ENCODE measurements at places on chromosomes 16 and 17.
A peak's percentile ranks its signal among the peaks of the same experiment; 100 is the strongest.

- no peak for DNase-seq
- H3K36me3 ChIP-seq, result no peaks in the 10 kb centered on the region
- no peaks in the 10 kb centered on the region for H3K4me1 ChIP-seq
- H3K27me3 ChIP-seq, result no peaks in the 10 kb centered on the region
- H3K27ac ChIP-seq, result no peak overlapping the region
- H3K4me3 ChIP-seq, result no peak overlapping the region
These were observed 26.5 kb upstream of the NF1 start for GRCh38 chr17:31068291-31068690.

DNA sequence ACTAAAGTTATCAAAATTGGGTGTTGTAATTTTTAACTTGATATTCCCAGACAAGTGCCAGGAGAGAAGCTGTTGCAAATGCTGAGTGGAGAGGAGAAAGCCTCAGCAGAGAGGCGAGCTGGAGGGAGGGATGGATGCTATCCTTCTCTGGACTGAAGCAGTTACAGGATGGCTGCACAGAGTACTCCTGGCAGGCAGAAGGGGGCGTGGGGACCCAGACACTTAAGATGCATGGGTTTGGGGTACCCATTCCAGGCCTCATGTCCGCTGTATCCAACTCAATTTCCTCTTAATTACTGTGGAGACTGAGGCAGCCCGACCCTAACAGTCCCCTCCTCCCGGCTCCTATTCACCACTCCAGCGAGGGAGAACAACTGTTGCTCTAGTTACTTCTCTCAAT, 25.4 kb upstream of the ALDH3A1 start:
- no peak overlapping the region for H3K27ac ChIP-seq
- DNase-seq, result no peak
- H3K4me1 ChIP-seq, result no peaks in the 10 kb centered on the region
- no peak overlapping the region for H3K4me3 ChIP-seq
- peaks cover 7% of the 10 kb centered on the region for H3K36me3 ChIP-seq
- no peaks in the 10 kb centered on the region for H3K27me3 ChIP-seq

GRCh38 chr17:15744074-15744676, 12.1 kb downstream of the TBC1D26 start:
- H3K27ac ChIP-seq, result no peak overlapping the region
- no peak overlapping the region for H3K4me3 ChIP-seq
- H3K36me3 ChIP-seq, result no peaks in the 10 kb centered on the region
- no peaks in the 10 kb centered on the region for H3K4me1 ChIP-seq

- H3K36me3 ChIP-seq, result no peaks in the 10 kb centered on the region
- H3K27me3 ChIP-seq, result no peaks in the 10 kb centered on the region
- H3K4me3 ChIP-seq, result no peak overlapping the region
- no peak overlapping the region for H3K27ac ChIP-seq
These were observed 74.2 kb downstream of the CPPED1 start for GRCh38 chr16:12729448-12729847.

- H3K27me3 ChIP-seq, result no peaks in the 10 kb centered on the region
- H3K4me3 ChIP-seq, result no peak overlapping the region
- H3K36me3 ChIP-seq, result no peaks in the 10 kb centered on the region
These were observed 483.0 kb downstream of the TMEM114 start for GRCh38 chr16:8107296-8107695.

DNA sequence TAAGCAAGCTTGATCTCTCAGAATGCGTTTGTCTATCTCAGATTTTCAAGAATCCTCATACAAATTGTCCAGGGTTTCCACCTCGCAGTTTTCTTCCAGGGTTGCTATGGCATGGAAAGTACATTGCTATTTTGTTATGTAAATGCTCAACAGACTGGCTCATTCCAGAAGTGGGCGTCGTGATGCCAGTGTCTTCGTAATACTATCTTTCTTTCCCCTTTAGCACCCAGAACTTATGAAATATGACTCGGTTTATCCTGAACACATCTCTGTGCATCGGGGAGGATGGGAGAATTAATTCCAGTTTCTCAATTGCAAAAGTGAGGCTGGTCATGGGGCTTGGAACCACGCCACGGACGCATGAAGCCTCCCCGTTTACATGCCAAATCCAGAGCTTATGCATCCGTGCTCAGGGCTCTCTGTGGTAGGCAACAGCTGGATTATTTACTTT, 405.0 kb downstream of the WWOX start:
- H3K27ac ChIP-seq, result no peak overlapping the region
- DNase-seq, result no peak
- H3K4me3 ChIP-seq, result no peak overlapping the region

DNA sequence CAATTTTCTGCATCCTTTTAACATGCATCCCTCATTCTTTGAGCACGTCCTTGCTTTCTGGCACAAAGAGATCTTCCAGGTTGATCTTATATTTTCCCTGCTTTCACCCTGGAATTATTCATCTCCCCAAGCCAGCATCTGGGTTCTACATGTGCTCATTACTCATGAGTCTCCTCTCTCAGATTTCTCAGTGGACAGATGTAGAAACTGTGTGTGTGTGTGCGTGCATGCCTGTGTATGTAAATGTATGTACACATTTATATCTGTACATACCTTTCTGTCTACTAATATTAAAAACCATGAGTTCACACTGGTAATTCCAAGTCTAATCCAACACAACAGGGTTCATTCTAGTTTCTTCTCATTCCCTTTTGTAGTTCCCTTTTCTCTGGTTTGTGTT, 41.9 kb upstream of the NSRP1 start:
- H3K4me1 ChIP-seq, result no peaks in the 10 kb centered on the region
- H3K27ac ChIP-seq, result no peak overlapping the region
- no peak overlapping the region for H3K4me3 ChIP-seq
- no peaks in the 10 kb centered on the region for H3K27me3 ChIP-seq

DNA sequence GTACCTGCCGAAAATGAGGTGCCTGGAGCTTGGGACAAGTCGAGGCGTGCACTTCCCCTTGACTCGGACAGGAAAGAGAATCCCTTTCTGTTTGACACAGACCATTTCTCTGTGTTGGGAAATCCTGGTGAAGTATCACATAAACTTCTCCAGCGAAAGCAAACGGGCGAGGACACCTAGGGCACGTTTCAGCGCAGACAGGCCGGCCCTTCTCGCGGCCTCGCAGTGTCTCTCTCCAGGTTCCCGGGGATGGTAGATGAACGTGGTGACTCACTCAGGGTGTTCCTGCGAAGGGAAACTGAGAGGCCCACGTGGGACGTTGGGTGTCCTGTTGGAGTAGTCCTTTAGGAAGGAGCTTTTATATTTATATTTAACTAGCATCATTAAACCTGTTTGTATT, 36.3 kb upstream of the ZNF750 start:
- peak; percentile 20 for DNase-seq
- no peaks in the 10 kb centered on the region for H3K27me3 ChIP-seq
- peaks cover 12% of the 10 kb centered on the region for H3K4me1 ChIP-seq
- H3K36me3 ChIP-seq, result no peaks in the 10 kb centered on the region

GRCh38 chr17:13415871-13416416, 185.8 kb downstream of the HS3ST3A1 start:
- DNase-seq, result no peak
- H3K4me1 ChIP-seq, result no peaks in the 10 kb centered on the region
- no peak overlapping the region for H3K4me3 ChIP-seq
- no peaks in the 10 kb centered on the region for H3K27me3 ChIP-seq
- H3K36me3 ChIP-seq, result no peaks in the 10 kb centered on the region

- no peaks in the 10 kb centered on the region for H3K27me3 ChIP-seq
- H3K27ac ChIP-seq, result no peak overlapping the region
These were observed 8.7 kb downstream of the CLEC19A start for GRCh38 chr16:19294156-19294649.

- peaks cover 38% of the 10 kb centered on the region for H3K36me3 ChIP-seq
- H3K4me1 ChIP-seq, result no peaks in the 10 kb centered on the region
- DNase-seq, result peak; percentile 41
- H3K27me3 ChIP-seq, result no peaks in the 10 kb centered on the region
These were observed 40.3 kb downstream of the PLD6 start for GRCh38 chr17:17165666-17166308.

GRCh38 chr17:2462481-2462880, 49.2 kb downstream of the METTL16 start:
- no peak for DNase-seq
- no peaks in the 10 kb centered on the region for H3K36me3 ChIP-seq
- H3K27me3 ChIP-seq, result no peaks in the 10 kb centered on the region
- H3K4me1 ChIP-seq, result no peaks in the 10 kb centered on the region
- H3K4me3 ChIP-seq, result no peak overlapping the region

- no peak for DNase-seq
- no peak overlapping the region for H3K4me3 ChIP-seq
- no peak overlapping the region for H3K27ac ChIP-seq
- H3K36me3 ChIP-seq, result no peaks in the 10 kb centered on the region
- peaks cover 3% of the 10 kb centered on the region for H3K27me3 ChIP-seq
These were observed 47.5 kb upstream of the CES5A start for GRCh38 chr16:55922662-55923061.

GRCh38 chr17:7045492-7046126, 1.7 kb upstream of the SLC16A11 start:
- peak overlapping the region; percentile 32 for H3K4me3 ChIP-seq
- no peak overlapping the region for H3K27ac ChIP-seq
- no peaks in the 10 kb centered on the region for H3K27me3 ChIP-seq

DNA sequence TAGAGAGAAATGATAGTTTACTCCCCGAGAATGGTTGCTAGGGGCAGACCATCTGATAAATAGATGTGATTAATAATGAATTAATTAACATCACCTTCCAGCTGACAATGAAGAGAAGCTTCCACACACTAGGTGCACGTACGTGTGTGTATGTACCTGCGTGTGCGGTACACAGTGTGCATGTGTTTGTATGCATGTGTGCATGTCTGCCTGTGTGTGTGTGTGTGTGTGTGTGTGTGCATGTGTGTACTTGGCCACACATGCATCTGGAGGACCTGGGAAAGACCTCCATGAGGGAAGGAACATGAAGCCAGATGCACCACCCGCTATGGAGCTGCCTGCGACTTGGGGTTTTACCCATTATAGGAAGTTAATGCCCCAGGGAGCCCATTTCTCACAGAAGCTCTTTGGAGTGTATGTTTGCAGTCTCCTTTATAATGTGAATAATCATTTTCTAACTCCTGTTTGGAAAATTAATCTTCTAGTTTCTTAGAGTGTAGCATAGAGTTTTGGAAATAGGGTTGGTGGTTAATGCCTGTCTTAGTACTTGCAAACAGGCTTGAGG, 229.1 kb downstream of the ENGASE start:
- no peak for DNase-seq
- H3K4me1 ChIP-seq, result peaks cover 17% of the 10 kb centered on the region
- no peaks in the 10 kb centered on the region for H3K36me3 ChIP-seq
- H3K27ac ChIP-seq, result no peak overlapping the region

GRCh38 chr17:61700252-61700651, 109.2 kb upstream of the NACA2 start:
- no peaks in the 10 kb centered on the region for H3K27me3 ChIP-seq
- no peaks in the 10 kb centered on the region for H3K4me1 ChIP-seq
- no peak for DNase-seq
- no peak overlapping the region for H3K4me3 ChIP-seq
- H3K36me3 ChIP-seq, result no peaks in the 10 kb centered on the region
- no peak overlapping the region for H3K27ac ChIP-seq

- peak overlapping the region; percentile 39 for H3K27ac ChIP-seq
- no peaks in the 10 kb centered on the region for H3K4me1 ChIP-seq
- DNase-seq, result no peak
- H3K27me3 ChIP-seq, result no peaks in the 10 kb centered on the region
- H3K4me3 ChIP-seq, result no peak overlapping the region
These were observed 107.8 kb downstream of the XYLT1 start for GRCh38 chr16:17362946-17363345.

GRCh38 chr16:20969386-20969785, 68.8 kb downstream of the LYRM1 start:
- H3K4me3 ChIP-seq, result no peak overlapping the region
- no peaks in the 10 kb centered on the region for H3K27me3 ChIP-seq
- no peak overlapping the region for H3K27ac ChIP-seq
- no peaks in the 10 kb centered on the region for H3K4me1 ChIP-seq
- H3K36me3 ChIP-seq, result no peaks in the 10 kb centered on the region
- no peak for DNase-seq

DNA sequence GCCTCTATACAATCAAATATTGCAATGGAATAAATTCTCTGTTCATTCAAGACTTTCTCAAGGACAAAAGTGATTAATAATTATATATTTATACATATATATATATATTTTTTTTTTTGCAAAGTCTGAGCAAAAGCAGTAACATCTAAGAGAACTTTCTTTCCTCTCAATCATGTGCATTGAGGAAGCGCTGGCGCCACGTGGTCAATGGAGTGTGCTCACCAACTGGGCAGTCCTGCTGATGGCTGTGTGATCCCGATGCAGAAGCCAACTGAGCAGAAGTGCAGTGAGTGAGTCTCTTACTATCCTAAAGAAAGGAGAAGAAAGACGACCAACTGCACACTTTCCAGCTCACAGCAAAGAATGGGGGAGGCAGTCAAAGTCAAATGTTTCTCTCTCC, 37.2 kb upstream of the ULK2 start:
- no peak overlapping the region for H3K27ac ChIP-seq
- no peaks in the 10 kb centered on the region for H3K27me3 ChIP-seq
- peak; percentile 41 for DNase-seq
- no peaks in the 10 kb centered on the region for H3K4me1 ChIP-seq
- H3K4me3 ChIP-seq, result no peak overlapping the region
- H3K36me3 ChIP-seq, result peaks cover 8% of the 10 kb centered on the region

DNA sequence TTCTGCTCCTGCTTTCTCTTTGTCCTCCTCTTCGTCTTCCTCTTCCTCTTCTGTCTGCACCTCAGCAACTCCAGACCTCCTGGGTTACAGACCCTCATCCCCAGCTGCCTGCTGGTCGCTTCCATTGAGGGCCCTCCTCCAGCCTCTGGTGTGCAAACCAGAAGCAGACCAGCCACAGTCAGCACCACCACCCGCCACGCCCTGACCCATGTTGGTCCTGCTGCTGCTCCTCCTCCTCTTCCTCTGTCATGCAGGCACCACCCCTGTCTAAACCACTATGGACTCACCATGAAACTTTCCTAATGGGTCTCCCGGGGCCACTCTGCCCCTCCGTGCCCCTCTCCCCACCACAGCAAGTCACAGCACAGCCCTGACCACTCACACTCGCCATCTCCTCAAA, 11.4 kb upstream of the OGFOD3 start:
- no peaks in the 10 kb centered on the region for H3K36me3 ChIP-seq
- no peak for DNase-seq
- no peak overlapping the region for H3K27ac ChIP-seq
- no peaks in the 10 kb centered on the region for H3K4me1 ChIP-seq
- H3K27me3 ChIP-seq, result no peaks in the 10 kb centered on the region

GRCh38 chr16:86877108-86877507, 298.8 kb downstream of the FOXL1 start:
- H3K4me1 ChIP-seq, result no peaks in the 10 kb centered on the region
- no peak overlapping the region for H3K4me3 ChIP-seq
- DNase-seq, result no peak
- no peak overlapping the region for H3K27ac ChIP-seq
- H3K27me3 ChIP-seq, result no peaks in the 10 kb centered on the region

- H3K27ac ChIP-seq, result no peak overlapping the region
- peaks cover 9% of the 10 kb centered on the region for H3K27me3 ChIP-seq
- no peaks in the 10 kb centered on the region for H3K4me1 ChIP-seq
- DNase-seq, result no peak
- no peak overlapping the region for H3K4me3 ChIP-seq
These were observed 775 bp upstream of the CHP2 start for GRCh38 chr16:23753908-23754593.

GRCh38 chr17:21462237-21462636, 86.1 kb downstream of the KCNJ12 start:
- no peak overlapping the region for H3K4me3 ChIP-seq
- no peaks in the 10 kb centered on the region for H3K36me3 ChIP-seq
- no peaks in the 10 kb centered on the region for H3K27me3 ChIP-seq
- no peak overlapping the region for H3K27ac ChIP-seq

Data from pancreas (tissue), 10 donors.